ENCODE measurements at places on chromosomes 2 and 18. TPM values are rescaled to one million over a fixed set of nuclear protein-coding genes. Genes with fewer than 3 reads are reported as not detected.

Gene LHCGR
- not detected for total RNA-seq

Gene MAPK4
- not detected for total RNA-seq

Gene IL36RN
- not detected for total RNA-seq

Gene XIRP2
- not detected for total RNA-seq
